NCI-H187 (cell line): ENCODE measurements at places on chromosomes 6 and 20.

GRCh38 chr6:11824986-11825385, 46.4 kb upstream of the ADTRP start:
- DNase-seq: no peak

DNA sequence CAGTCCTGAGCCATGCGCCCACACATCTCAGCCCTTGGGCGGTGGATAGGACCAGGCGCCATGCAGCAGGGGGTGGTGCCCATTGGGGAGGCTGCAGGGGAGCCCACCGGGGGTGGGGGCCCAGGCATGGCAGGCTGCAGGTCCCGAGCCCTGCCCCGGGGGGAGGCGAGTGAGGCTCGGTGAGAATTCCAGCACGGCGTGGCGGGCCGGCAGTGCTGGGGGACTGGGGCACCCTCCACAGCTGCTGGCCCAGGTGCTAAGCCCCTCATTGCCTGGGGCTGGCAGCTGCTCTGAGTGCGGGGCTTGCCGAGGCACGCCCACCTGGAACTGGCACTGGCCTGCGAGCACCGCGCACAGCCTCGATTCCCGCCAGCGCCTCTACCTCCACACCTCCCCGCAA, 21.6 kb upstream of the PRL start:
- no peak for DNase-seq

DNA sequence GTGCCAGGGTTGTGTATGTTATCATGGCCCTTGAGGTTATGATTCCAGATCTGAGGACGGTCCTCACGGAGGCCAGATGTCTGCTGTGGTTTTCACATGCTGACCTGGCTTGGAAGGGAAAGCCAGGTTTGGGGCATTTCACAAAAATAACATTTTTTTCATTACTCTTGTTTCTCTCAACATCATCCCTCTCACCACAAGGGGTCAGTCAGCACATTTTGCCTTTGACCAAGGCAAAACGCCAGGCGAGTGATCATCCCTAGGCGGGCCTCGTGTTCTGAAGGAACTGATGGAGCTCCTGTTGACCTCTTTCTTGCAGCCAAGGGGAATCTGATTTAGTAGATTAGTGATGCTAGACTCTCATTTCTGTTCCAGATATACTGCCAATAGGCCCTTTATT, 133.5 kb downstream of the TBC1D7 start:
- no peak for DNase-seq

DNA sequence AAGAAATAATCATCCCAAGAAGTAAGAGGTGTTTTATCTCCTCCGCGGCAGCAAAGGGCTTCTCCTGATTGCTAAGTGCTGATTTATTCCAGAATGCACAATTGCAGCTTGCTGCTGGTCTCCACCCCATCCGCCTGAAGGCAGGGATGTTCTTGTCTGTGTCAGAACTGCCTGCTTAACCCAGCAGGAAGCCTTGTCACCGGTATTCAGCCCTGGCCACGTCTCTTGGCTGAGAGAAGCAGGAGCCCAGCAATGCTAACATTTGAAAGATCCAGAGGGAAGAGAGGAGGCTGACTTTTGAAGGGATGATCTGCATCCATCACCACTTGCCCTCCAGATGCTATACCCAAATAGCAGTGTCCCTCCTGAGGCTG, 4.2 kb downstream of the SCML4 start:
- DNase-seq: no peak

DNA sequence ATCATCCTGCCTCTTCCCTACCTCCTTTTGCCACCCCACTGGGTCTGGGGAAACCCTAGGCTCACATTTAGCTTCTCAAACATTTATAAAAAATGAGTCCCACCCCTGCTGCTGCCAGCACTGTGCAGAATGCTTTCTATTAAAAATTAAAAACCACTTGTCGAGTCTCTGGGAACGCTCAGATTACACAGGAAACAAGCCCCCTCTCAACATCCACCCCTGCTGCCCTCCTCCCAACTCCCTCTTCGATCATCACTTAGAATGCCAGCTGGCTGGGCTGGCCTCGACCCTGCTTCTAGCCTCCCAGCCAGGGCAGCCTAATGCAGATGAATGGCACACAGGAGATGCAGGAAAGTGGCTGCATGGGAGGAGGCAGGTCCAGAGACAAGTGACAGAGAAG, 75.8 kb downstream of the CDH22 start:
- no peak for DNase-seq

DNA sequence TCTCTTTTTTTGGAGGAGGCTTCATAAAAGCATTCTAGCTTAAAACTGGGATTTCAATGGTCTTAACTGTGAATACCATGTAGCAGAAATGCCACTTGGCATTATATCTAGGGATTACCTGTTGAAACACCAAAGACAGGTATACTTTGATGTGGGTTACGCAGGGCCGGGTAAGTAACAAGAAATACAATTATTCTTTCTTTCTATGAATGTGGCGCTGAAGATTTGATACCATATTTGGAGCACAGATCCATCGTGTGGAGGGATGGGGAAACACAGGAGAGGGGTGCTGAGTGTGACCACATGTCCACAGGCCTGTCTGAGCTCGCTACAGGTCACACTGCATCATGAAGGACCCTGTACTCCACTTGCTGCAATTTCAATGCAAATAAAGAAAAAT, 257.8 kb downstream of the GMPR start:
- no peak for DNase-seq

GRCh38 chr6:107129370-107129925, 14.1 kb upstream of the BEND3 start:
- DNase-seq: no peak

DNA sequence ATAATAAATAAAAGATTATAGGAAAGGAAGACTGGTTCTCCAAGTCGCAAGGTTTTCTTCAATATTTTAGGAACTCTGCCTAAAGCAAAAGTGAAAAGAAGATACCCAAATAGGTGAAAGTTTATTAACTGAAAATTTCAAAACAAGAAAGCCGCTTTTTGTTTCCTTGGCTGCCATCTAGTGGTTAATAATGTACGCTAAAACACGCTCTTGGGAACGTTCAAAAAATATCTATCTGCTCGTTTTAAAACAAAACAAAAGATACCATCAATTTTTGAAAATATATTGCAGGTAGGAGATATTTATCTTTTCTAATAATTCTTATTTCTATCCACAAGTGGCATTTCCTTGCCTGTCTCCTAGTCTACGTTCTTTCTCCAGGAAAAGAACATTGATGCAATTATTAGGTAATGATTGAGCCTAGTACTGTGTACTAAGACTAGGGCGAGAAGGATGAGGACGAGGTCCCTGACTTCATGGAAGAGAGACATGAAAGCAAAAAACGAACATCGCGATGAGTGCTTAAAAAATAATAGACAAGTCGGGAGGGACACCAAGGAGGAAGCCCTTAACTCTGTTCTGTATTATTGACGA, 97.2 kb downstream of the SPTLC3 start:
- DNase-seq: no peak
